ENCODE measurements at places on chromosomes 1 and 21.

DNA sequence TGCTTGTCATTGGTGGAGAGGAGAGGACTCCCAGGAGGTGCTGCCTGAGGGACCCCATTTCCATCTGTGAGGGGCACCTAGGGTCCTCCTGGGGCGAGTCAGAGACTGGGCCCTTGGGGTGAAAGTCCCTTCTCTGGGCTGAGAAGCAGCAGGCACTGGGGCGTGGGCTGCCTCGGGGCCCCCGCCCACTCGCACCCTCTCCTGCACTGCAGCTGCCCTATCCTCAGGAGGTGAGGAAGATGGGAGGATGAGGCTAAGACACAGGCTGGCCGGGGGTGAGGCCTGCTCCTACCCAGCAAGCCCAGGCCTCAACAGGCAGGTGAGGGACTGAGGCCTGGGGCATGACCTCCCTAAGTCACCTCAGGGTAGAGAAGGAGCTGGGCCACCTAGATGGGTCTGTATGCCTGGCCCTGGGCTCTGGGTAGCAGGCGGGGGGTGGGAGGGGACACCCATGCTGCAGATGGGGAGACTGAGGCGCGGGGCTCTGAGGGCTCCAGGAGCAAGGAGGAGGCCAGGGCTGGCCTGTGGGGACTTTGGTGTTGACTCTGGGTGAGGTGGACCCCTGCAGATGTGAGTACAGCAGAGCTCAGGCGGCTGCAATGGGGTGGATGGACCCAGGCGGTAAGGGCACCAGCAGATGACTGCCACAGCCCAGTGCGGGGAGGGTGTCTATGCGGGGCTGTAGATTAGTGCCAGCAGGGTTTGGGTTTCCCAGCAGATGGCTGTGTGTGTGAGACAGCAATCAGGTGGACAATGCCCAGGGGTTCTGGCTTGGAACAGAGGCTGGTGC lies 10.4 kb upstream of the ZNF669 start:
- no peak for DNase-seq

GRCh38 chr1:160584784-160585183 lies 5.5 kb upstream of the CD84 start:
- no peak for DNase-seq

DNA sequence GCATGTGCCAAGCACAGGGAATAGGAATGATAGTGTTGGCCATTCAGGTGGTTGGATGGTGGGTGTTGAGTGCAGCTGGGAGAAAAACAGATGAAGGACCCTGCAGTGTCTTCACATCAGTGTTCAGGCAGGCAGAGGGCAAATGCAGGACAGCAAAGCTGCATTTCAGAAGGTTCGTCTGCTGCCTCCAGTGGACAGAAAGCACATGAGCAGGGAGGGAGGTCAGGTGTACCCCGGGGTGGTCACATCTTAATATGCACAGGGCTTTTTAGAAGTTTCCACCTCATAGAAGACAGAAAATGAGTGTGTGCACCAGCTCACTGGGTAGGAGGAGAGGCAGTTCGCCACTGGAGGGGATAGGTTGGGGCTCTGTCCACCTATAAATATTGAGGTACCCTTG lies 184.9 kb downstream of the SLC35F3 start:
- no peak for DNase-seq

DNA sequence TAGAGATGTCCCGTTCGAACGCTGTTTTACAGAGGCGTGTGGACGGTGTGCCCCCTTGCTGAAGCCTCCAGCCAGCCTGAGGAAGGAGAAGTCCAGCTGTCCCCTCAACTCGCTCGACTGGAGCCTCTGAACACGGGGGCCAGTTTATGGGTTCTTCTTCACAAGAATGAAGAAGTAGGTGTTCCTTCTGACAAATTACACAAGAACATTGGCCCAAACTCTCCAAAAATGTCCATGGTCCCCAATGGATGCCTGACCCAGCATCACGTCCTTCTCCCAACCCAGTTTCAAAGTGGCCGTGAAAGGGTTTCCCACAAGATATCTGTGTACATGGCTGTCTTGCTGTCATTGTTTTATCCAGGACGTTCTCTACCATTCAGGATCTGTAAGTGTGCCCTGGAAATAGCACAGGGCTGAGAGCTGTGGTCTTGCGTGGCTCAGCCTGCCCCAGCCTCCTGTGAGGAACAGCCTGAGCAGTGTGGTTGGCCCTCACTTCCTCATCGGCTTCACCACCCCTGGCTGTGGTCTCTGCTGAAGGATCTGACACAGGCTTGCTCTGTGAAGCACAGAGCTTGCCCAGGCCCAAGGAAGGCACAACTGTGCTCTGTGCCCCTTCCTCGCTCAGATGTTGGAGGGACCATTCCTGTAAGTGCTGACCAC lies 1.0 kb upstream of the S100B start:
- peak; percentile 73 for DNase-seq

GRCh38 chr1:53336146-53336545 lies 8.3 kb upstream of the LRP8 start:
- no peak for DNase-seq

DNA sequence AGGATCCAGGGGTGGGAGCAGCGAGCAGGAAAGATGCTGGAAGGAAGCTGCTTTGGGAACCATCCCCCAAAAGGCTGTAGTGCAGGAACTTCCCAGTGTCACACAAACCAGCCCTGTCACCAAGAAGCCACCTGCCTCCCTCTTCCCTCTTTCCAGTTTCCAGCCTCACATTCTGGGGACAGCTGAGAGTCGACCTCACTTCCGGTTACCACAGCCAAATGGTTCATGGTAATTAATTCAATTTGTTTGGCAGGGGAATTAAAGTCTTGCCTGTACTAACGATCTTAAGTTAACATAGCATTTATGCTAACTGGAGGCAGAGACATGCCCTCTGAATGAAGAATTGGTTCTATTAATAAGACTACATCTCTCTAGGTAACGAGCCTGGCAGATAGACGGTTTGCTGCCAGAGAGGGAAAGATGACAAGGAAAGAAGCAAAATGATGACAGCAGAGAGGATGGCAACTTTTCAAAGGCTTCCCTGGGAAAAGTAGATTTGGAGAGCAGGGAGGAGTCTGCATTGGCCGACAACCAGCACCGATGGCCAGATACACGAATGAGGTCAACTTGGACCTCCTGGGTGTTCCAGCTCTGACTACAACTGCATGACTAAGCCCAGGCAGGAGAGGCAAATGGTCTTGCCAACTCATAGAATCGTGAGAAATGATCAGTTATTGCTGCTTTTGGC lies 64.1 kb downstream of the TMCO4 start:
- peak; percentile 82 for DNase-seq

DNA sequence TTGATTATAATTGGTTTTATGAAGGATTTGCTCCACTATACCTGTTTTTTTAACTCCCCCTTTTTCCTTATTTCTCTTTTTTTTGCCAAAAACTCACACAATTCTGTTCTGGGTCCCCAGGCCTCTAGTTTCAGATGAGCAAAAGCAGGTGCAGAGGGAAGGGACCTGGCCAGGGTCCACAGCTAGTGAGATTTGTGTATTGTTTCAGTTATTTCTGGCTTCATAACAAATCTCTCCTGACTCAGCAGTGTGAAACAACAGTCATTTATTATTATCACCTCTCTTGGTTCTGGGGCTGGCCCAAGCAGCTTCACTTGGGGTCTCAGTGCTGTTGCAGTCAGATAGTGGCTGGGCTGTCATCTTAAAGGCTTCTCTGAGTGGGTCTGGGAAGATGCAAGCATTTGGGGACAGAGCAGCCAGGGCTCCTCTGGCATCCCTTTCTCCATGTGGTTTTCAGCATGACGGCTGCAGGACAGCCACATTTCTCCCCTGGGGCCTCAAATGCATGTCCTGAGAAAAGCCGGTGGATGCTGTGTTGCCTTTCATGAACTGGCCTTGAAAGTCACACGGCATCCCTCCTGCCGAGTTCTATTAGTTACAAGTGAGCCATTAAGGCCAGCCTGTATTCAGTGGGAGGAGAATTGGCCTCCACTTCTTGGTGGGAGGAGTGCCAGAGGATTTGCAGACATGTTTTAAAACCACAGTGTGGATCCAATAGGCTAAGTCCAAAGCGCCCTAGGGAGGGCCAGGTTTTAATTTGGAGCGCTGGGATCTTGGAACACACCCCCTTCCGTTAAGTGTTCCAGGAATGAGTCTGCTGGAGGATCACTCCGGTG lies 137.1 kb downstream of the CAMTA1 start:
- peak; percentile 73 for DNase-seq

- DNase-seq = no peak
Observed at GRCh38 chr1:10911490-10912166, 100.8 kb upstream of the TARDBP start.

GRCh38 chr1:246058466-246058865 lies 448.6 kb downstream of the SMYD3 start:
- DNase-seq = no peak

DNA sequence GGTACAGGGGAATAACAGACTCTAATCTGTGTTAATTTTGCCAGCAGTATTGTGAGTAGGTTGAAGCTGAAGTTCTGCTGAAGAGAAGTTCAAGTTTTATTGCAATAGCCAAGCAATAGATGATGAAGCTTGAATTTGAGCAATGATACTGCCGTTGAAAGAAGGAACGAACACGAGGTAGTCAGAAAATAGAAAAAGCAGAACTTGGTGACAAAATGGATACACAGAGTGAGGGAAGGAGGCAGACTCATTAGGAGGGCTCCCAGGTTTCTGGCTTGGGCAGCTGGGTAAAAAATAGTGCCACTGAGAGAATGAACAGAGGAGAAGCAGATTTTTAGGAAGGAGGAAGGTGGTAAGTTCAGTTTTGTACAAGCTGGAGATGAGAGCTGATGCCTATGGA lies 22.3 kb upstream of the AGO1 start:
- DNase-seq = no peak

GRCh38 chr1:177340601-177341067 lies 169.9 kb downstream of the BRINP2 start:
- DNase-seq = no peak

DNA sequence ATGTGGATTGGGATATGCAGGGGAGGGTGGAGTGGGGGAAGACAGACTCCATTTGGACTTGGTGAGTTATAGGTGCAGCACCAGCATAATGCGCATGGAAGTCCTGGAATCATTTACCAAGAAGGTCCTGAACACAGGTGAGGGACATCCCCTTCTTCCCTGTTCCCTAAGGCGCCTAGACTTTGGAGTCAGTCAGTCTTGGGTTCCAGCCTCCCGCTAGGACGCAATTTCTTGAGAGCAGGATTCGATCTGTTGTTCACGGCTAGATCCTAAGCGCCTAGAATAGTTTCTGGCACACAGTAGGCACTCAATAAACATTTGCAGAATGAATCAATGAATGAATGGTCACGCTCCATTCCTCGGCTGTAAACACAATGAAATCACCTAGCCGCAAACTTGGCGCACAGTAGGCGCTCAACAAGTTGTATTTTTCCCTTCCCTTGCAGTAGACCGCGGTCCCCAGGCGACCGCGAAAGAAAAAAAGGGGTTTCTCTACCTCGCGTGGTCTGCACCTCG lies 1.0 kb upstream of the AK4 start:
- no peak for DNase-seq

DNA sequence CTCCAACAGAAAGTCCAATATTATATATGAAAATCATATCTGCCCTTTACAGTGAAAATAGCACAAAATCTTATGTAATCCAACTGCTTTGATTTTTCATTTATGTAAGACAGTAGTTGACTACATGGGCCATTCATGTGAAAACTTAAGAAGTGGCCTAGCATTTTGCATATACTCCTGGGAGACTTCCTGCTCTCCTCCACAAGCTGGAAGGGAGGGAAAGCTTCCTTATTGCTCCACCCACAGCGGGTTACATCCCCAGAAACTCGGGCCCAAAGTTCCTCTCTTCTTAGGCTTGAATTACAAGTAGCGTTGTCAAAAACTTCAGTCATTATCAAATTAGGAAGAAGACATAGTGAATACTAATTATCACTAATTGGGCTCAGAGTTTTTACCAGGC lies 29.2 kb downstream of the FYB2 start:
- DNase-seq = no peak

GRCh38 chr1:84386716-84387479 lies 11.4 kb upstream of the DNASE2B start:
- DNase-seq = no peak

DNA sequence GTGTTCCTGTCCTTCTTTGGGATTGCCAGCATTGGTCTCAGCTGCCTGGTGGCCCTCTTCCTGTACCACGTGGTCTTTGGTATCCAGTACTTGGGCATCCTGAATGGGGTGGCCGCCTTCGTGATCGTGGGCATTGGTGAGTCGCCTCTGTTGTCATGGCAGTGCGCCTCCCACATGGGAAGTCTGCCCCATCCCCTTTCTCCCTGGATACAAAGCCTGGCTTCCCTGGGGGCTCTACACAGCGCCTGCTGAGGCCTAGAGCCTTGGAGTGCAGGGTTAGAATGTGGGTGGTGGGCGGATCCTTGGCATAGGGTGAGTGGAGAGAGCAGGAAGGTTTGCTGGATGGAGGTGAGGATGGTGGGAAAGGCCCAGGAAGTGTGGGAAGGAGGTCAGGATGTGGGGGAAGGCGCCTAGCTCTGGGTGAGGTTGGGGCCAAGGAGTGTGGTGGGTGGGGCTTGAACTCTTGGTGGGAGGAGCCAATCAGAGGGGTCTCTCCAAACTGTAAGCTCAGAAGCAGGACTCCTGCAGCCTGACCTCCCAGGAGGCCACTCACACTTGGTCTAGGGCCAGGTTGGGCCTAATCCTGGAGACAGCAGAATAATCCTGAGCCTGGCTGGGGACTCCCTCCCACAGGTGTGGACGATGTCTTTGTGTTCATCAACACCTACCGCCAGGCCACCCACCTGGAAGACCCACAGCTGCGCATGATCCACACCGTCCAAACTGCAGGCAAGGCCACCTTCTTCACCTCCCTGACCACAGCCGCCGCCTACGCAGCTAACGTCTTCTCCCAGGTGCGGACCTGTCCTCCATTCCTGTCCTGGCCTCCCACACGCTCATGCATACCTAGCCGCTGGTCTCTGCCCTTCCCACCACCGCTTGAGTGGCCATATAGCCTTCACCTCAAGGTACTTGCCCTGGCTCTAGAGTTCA lies 36.7 kb downstream of the DISP3 start:
- DNase-seq = no peak

GRCh38 chr1:86061551-86061990 lies 95.0 kb downstream of the COL24A1 start:
- DNase-seq = peak; percentile 40

- no peak for DNase-seq
Observed at GRCh38 chr21:36854391-36854790, 112.1 kb downstream of the HLCS start.

- no peak for DNase-seq
Observed at GRCh38 chr1:242639104-242639503, 114.6 kb upstream of the PLD5 start.

DNA sequence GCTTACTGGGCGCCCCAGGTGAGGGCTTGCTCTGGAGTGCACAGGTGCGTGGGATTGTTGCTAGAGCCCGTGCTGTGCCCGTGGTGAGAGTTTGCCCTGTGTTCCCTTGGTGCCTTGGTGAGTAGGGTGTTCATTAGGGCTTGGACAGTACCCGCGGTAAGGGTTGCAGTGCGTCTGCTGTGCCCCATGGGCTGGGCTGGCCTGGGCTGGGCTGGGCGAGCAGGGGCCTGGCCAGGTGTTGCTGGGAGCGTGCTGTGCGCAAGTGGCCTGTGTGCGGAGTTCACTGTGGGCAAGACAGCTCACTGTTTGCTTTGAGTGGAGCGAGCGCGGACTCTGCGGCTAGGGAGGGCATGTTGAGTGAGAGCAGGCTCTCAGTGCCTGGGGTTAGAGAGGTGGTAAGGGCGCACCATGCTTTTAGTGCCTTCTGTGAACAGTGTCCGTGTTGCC lies 725 bp downstream of the CR1L start:
- DNase-seq = no peak
